Ovary (tissue), 10 donors: ENCODE measurements at places on chromosomes 5 and 9. TPM values are rescaled to one million over a fixed set of nuclear protein-coding genes. Genes with fewer than 3 reads are reported as not detected.
A peak's percentile ranks its signal among the peaks of the same experiment; 100 is the strongest.

DNA sequence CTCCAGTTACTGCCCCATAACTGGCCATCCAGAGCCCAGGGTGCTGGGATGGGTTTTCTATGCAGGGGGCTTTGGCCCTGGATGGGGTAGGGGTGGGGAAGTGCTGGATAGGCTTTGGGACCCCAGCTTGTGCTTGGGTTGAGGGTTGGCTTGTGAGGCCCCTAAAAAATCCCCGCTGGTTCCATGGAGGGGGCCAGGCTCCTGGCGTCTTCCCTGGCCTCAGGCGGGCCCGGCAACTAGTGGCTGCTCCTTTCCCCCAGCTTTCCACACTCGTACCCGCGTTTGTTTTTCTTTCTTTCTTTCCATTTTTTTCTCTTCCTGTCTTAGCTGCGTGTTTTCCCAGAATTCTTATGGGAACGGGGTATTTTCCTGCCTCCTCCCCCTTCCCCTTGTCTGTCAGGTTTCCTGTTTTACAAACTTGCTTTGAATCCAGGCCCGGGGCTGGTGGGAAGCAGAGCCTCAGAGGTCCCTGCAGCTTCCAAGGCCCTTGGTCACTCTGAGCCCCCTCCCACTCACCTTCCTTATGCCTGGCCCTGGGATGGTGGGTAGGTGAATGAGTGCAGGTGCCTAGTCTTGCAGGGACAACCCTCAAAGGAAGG, 40.2 kb downstream of the RGS3 start:
- no peak overlapping the region for H3K27ac ChIP-seq
- no peaks in the 10 kb centered on the region for H3K27me3 ChIP-seq
- H3K4me3 ChIP-seq: no peak overlapping the region
- DNase-seq: peak; percentile 17
- H3K4me1 ChIP-seq: peaks cover 23% of the 10 kb centered on the region
- no peaks in the 10 kb centered on the region for H3K36me3 ChIP-seq

DNA sequence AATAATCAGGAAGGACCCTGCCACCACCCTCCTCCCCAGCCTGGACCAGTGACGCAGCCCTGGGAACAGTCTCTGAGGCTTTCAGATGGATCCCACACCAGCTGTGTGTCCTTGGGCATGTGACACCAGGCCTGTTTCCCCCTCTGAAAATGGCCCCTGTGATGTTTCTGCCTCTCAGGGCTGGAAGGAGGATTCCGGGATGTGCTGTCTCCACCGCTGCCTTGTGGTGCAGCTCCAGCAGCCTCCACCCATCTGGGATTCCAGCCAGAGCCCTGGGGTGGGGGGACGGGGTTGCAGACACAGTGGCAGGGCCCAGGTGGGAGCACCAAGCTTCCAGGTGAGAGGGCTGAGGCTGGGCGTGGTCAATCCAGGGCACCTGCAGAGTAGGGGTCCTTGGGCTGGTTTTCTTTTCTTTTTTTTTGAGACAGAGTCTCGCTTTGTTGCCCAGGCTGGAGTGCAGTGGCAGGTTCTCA, 179.7 kb upstream of the IER5L start:
- H3K27me3 ChIP-seq: no peaks in the 10 kb centered on the region
- H3K36me3 ChIP-seq: no peaks in the 10 kb centered on the region
- no peak overlapping the region for H3K27ac ChIP-seq
- H3K4me1 ChIP-seq: peaks cover 5% of the 10 kb centered on the region
- DNase-seq: no peak

DNA sequence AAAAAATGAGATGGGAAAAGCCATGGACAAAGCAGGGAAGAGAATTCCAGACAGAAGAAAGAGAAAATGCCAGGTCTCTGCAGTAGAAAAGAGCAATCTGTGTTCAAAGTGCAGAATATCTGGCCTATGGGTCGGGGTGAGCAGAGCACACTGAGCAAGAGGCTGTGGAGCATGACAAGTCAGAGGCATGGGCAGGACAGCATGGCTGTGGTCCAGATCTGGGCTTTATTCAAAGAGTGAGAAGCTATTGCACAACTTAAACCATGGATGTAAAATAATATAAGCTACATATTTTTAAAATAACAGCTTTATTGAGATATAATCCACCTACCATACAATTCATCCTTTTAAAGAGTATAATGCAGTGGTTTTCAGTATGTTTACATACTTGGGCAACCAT, 133.1 kb upstream of the SPDL1 start:
- H3K36me3 ChIP-seq: no peaks in the 10 kb centered on the region
- no peak for DNase-seq
- no peaks in the 10 kb centered on the region for H3K27me3 ChIP-seq
- H3K4me1 ChIP-seq: no peaks in the 10 kb centered on the region
- no peak overlapping the region for H3K4me3 ChIP-seq

DNA sequence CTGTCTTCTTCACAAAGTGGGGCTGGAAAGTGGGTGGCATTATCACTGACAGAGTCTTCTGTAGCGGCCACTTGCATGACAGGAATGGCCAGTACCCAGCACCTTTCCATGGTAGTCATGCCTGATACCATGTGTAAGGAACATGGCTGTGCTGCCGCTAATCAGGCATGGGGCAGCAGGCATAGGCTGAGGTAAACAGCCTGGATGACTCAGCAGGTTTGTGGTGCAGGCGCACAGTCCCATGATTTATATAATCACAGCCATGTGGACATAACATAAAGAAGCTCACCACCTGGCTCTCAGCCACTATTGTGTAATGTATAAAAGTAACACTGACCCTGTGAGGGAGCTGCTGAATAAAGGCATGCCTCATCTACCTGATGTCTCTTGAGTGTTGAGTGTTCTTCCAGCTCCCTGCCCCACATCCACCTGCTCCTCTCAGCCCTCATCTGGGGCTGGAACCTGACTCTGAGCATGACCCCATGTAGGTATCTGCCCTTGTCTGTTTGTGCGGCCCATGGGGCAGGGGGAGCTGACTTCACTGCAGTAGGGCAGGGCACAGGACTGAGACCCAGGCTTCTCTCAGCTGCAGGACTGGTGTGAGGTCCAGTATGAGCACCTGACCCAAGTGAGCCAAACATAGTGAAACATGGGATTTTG, 13.2 kb upstream of the ICE1 start:
- no peaks in the 10 kb centered on the region for H3K27me3 ChIP-seq
- no peak for DNase-seq
- no peak overlapping the region for H3K27ac ChIP-seq
- no peaks in the 10 kb centered on the region for H3K36me3 ChIP-seq

GRCh38 chr5:56910210-56910965, 992 bp downstream of the SETD9 start:
- no peak overlapping the region for H3K27ac ChIP-seq
- no peak for DNase-seq
- no peaks in the 10 kb centered on the region for H3K27me3 ChIP-seq
- peak overlapping the region; percentile 68 for H3K4me3 ChIP-seq
- H3K36me3 ChIP-seq: no peaks in the 10 kb centered on the region

- no peak for DNase-seq
- H3K4me3 ChIP-seq: no peak overlapping the region
- H3K4me1 ChIP-seq: peaks cover 7% of the 10 kb centered on the region
- H3K27ac ChIP-seq: peak overlapping the region; percentile 76
- H3K36me3 ChIP-seq: no peaks in the 10 kb centered on the region
Observed at GRCh38 chr5:120140501-120140900, 323.6 kb upstream of the PRR16 start.

GRCh38 chr5:32475334-32476097, 31.0 kb upstream of the ZFR start:
- no peaks in the 10 kb centered on the region for H3K27me3 ChIP-seq
- no peaks in the 10 kb centered on the region for H3K36me3 ChIP-seq
- no peak for DNase-seq

- H3K4me3 ChIP-seq: no peak overlapping the region
- H3K27me3 ChIP-seq: no peaks in the 10 kb centered on the region
- DNase-seq: no peak
- no peaks in the 10 kb centered on the region for H3K36me3 ChIP-seq
- no peaks in the 10 kb centered on the region for H3K4me1 ChIP-seq
Observed at GRCh38 chr9:71758785-71759184, 9.5 kb downstream of the CEMIP2 start.

DNA sequence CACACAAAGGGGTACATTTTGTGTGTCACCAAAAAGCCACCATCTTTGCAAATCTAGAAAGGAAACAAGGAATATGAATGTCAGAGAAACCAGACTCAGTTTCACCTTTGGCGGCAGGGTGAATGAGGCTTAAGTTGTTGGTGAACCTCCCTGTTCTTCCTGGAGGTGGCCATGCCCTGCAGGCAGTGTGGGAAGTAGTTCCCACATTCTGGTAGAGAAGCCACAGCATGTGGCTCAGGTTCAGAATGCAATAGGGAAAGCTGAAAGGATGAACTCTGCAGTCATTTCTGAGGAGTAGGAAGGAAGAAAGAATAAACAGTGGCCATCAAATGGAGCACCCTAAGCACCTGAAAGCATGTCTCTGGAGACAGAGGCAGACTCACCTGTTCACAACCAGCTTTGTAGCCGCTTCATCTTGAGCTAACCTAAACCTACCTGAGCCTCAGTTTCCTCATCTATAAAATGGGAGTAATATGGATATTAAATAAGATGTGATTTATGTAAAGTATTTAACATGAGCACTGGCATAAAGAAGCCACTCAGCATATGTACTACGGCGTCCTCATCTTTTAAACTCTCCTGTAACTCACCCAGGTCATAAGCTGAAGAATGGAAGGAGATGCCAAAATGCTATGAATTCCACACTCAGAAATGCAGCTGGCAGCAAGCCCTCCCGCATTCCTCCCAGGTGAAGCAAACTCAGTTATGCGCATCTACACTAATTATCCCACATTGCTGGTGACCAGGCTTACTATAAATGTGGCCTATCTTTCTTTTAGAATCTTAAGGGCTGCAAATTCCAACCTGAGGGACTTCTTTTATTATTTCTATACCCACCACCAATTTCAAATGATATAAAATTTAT, 86.0 kb downstream of the ZNF608 start:
- H3K27ac ChIP-seq: no peak overlapping the region
- H3K36me3 ChIP-seq: no peaks in the 10 kb centered on the region
- no peak overlapping the region for H3K4me3 ChIP-seq
- H3K4me1 ChIP-seq: peaks cover 18% of the 10 kb centered on the region
- H3K27me3 ChIP-seq: no peaks in the 10 kb centered on the region

GRCh38 chr5:172885597-172886340, 51.7 kb downstream of the ERGIC1 start:
- H3K36me3 ChIP-seq: no peaks in the 10 kb centered on the region
- no peaks in the 10 kb centered on the region for H3K27me3 ChIP-seq
- no peak for DNase-seq
- H3K4me1 ChIP-seq: peaks cover 4% of the 10 kb centered on the region

DNA sequence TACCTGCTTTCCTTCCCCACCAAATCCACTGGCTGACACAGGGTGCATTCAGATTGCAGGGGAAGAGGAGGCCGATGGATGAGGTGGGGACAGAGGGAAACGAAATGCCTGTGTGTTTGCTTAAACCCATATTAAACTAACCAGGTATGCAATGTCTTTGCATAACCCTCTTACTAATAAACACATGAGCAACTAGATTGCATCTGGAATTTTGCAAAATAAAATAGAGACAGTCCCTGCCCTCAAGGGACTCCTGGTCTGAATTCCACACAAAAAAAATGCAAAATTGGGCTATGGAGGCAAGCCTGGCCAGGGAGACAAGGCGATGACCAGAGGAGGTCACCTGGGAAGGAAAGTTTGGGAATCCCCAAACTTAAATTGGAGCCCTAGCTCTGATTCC, 202.9 kb downstream of the ACTL7B start:
- H3K27ac ChIP-seq: no peak overlapping the region
- no peaks in the 10 kb centered on the region for H3K27me3 ChIP-seq
- no peaks in the 10 kb centered on the region for H3K36me3 ChIP-seq
- no peak overlapping the region for H3K4me3 ChIP-seq
- no peak for DNase-seq

GRCh38 chr5:107254214-107254901, 416.4 kb downstream of the EFNA5 start:
- no peaks in the 10 kb centered on the region for H3K27me3 ChIP-seq
- H3K4me1 ChIP-seq: no peaks in the 10 kb centered on the region
- H3K27ac ChIP-seq: no peak overlapping the region
- H3K4me3 ChIP-seq: no peak overlapping the region
- H3K36me3 ChIP-seq: no peaks in the 10 kb centered on the region
- no peak for DNase-seq

- no peak for DNase-seq
- no peaks in the 10 kb centered on the region for H3K27me3 ChIP-seq
- no peaks in the 10 kb centered on the region for H3K36me3 ChIP-seq
- H3K4me3 ChIP-seq: no peak overlapping the region
- no peak overlapping the region for H3K27ac ChIP-seq
Observed at GRCh38 chr5:92435781-92436180, 1052.7 kb upstream of the ARRDC3 start.

- H3K27me3 ChIP-seq: no peaks in the 10 kb centered on the region
- no peak overlapping the region for H3K27ac ChIP-seq
- H3K4me1 ChIP-seq: no peaks in the 10 kb centered on the region
- DNase-seq: no peak
Observed at GRCh38 chr5:34857161-34857560, 18.2 kb downstream of the TTC23L start.

Gene CBY3
- total RNA-seq: 0.65 TPM

Gene LRRC14B
- total RNA-seq: not detected

Gene DIPK1B
- 5.4 TPM for total RNA-seq

Gene EPB41L4A
- total RNA-seq: 7.7 TPM

Gene CCNI2
- not detected for total RNA-seq
